ENCODE measurements at places on chromosomes 11 and 22. TPM values are rescaled to one million over a fixed set of nuclear protein-coding genes. Genes with fewer than 3 reads are reported as not detected.

Gene SLC7A4
- total RNA-seq = 0.21 TPM

Gene GLYAT
- total RNA-seq = not detected

DNA sequence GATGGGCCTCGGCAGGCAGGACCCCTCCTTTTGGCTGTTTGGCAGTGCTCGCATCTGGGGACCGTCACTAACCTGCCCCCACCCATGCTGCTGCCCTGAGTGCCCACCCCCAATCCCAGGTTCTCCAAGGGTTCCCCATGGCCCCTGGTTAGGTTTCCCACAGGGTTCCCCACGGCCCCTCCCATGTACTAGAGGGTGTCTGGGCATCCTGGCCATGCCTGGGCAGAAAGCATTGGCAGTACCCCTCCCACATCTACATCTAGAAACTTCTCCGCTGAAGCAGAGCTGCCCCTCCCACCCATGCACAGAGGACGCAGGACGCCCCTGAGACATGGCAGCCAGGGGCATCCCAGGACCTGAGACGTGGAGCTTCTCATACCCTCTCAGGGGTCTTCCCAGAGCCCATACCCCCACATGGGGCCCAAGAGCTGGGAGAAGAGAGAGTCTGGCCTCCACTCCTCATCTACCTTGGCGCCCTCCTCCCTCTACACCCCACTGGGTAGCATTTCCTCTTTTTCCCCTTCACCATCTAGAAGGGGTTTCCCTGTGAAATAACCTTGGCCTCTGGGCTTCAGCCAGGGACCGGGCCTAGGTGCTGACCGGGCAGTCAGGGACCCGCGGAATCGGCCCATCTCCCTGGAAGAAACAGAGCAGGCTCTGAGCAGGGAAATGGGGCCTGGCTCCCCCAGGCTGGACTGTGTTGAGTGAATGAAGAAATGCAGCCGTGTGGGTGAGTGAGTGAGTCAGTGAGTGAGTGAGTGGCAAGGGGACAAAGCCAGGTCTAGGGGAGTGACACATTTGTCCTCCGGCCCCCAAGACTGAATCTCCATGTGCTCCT lies 987.3 kb downstream of the BRD1 start:
- DNase-seq = no peak

DNA sequence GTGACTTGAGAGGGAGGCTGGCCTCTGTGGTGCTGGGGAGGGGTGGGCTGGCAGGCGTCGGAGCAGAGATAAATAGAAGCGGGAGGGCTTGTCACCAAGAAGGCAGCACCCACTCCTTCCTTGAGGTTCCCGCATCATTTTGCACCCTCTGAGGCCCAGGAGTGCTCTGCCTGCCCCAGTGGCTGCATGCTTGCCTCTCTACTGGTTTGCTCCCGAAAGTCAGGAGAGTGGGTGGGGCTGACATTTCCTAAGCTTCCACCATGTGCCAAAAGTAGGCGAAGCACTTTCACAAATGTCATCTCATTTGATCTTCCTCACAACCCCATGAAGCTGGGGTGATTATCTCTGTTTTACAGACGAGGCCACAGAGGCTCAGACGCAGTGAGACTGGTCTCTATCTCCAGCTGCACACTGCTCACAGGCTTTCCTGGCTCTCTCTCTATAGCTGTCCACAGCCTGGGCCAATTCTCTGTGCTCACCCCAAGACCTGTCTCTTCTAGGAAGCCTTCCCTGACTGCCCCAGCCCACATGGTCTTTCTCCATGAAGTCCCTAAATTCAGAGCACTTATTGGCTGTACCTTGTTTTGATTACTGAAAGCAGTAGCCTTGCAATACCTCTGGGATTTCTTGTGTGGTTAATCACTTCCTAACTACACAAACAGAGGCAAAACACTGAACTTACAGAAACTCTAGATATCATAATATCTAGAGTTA lies 2.6 kb upstream of the UCP3 start:
- DNase-seq = no peak

DNA sequence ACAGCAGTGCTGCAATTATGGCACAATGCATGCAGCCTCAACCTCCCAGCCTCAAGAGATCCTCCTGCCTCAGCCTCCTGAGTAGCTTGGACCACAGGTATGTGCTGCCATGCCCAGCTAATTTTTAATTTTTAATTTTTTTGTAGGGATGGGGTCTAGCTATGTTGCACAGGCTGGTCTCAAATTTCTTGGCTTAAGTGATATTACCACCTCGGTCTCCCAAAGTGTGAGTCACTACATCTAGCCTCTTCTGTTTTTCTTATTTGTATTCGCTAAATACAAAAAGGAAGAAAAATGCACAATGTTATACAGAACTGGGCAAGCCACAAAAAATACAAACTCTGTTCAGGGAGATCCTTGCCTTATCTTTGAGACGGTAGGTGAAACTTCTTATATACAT lies 62.1 kb downstream of the DDI1 start:
- DNase-seq = no peak

- DNase-seq = no peak
Measured at GRCh38 chr11:70521475-70522308, 123.4 kb downstream of the CTTN start.

- peak; percentile 54 for DNase-seq
Measured at GRCh38 chr11:9263840-9264315, 1.3 kb downstream of the DENND5A start.
